Kasumi-1 (cell line): ENCODE measurements at places on chromosomes 3 and 15.
A peak's percentile ranks its signal among the peaks of the same experiment; 100 is the strongest.

DNA sequence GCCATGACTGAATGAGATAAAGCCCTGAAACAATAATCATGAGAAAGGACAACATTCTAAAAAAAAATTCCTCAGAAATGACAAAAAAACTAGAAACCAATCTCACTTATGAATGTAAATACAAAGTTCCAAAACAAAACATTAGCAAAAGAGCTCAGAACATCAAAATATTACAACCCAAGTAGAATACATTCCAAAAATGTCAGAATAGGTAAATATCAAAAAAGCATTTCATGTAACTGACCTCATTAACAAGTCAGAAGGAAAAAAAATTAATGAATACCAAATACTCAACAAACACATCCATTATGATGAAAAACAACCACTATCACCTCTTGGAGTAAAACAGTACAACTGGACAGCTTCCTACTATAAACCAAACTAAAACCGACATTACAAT is 93.1 kb downstream of the DLG1 start:
- no peak for DNase-seq

- no peak for DNase-seq
Measured at GRCh38 chr15:79136434-79137046, 46.0 kb upstream of the RASGRF1 start.

DNA sequence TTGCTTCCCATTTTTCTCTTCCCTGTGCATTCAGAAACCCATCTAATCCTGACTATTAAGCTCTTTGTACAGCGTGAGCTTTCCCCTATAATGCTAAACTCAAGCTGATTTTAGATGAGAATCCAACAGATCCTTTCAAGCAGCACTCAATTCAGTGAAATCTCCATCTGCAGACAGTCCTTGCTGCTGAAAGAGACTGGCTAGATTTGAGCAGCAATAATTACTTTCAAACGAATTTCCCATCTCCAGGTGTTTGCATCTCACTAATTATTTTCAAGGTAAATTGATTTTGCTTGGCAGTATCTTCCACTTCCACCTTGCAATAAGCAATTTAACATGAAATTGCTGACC is 49.5 kb upstream of the SLC7A14 start:
- no peak for DNase-seq

- no peak for DNase-seq
Measured at GRCh38 chr3:8660175-8661118, 15.8 kb upstream of the SSUH2 start.

GRCh38 chr3:11832981-11833905 is 13.4 kb downstream of the TAMM41 start:
- DNase-seq, result no peak

GRCh38 chr3:129626744-129627349 is 20.4 kb upstream of the PLXND1 start:
- peak; percentile 50 for DNase-seq

DNA sequence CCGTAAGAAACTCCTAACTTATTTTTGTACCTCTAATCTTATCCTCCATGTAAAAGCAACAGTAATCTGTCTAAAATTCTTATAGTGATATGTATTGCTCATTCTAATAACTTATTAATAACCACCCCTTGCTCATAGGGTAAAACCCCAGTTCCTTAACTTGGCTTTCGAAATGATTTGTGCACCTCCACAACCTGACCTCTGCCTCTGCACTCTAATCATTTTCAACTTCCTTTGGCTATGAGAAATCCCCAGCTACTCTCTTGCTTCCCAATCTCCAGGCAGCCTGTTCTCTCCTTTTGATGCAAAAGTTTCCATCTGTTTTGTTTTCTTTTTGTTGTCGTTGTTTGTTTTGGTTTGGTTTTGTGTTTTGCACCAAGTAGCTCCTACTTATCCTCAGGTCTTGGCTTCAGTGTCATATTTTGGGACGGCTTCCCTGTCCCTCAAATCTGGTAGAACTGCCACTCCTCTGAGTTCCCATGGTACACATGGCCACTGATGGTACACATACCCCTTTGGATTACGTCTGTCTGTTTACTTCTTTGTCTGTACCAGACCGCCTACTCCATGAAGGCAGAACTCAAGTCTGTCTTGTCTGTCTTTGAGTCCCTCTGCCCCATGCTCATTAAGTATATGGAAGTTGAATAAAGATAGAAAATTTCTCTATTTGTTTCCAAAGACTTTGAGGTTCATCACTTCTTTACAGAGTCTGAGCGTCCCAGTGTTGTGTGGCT is 105.6 kb upstream of the TGFBR2 start:
- DNase-seq, result no peak
